SK-N-DZ (cell line): ENCODE measurements at places on chromosomes 1 and 21.

DNA sequence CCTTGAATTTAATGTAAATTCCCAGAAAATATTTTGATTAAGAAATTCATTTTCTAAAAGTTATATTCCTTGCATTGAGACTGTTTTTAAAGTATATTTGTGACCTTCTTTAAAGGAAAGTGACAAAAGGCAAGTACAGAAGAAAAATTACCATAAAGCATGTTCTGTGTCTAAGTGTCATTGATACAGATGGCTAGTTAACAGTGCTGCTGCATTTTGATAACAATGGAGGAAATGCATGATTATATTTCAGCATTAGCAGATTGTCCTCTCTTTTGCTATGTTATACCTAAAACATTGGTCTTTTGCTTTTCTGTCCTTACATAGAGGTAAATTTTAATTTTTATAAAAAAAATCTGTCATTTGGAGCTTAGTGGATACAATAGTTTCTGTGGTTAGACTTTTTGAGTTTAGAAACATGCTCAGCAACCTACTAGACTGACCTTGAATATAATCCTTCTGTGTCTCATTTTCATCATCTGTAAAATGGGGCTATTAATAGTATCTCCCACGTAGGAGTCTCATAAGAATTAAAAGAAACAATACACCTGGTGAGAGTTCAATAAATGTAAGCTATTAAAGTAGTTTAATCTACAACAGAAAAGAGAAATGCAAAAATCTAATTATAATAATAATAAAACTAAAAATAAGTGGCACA is 51.1 kb upstream of the RGS21 start:
- DNase-seq = no peak

DNA sequence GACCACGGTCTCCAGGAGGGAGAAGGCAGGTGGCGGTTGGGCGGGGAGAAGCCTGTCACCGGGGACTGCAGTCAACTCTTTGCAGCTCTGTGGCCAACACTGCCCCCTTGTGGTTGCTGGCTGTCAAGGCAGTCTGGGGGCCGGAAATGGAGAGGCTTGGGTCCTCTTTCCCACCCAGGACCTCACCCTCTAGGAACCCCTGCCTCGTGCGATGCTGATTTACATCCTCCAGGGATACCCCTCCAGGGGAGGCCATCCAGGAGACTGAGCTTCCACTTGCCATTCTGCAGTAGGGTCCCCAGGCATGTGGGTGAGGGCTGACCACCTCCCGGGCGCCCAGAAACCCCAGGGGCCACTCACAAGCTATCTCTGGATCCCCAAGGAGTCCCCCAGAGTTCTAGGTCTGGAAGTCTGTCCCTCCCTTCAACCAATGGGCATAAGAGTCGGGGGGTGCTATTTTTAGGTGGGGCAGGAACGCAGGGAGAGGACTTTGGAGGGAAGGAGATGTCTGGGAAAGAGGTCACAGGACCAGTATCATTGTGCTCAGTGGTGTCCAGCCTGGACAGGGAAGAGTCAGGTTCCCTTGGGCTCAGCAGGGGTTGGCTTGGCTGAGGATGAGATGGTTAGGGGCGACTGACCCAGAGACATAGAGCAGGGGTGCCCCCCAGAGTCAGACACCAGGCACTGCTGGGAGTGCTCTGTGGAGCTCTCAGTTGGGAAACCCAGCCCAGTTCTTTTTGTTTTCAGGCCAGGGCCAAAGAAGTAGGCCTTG is 7.1 kb upstream of the GPR61 start:
- peak; percentile 81 for DNase-seq

GRCh38 chr21:43585514-43585913 is 73.8 kb downstream of the HSF2BP start:
- DNase-seq = no peak

DNA sequence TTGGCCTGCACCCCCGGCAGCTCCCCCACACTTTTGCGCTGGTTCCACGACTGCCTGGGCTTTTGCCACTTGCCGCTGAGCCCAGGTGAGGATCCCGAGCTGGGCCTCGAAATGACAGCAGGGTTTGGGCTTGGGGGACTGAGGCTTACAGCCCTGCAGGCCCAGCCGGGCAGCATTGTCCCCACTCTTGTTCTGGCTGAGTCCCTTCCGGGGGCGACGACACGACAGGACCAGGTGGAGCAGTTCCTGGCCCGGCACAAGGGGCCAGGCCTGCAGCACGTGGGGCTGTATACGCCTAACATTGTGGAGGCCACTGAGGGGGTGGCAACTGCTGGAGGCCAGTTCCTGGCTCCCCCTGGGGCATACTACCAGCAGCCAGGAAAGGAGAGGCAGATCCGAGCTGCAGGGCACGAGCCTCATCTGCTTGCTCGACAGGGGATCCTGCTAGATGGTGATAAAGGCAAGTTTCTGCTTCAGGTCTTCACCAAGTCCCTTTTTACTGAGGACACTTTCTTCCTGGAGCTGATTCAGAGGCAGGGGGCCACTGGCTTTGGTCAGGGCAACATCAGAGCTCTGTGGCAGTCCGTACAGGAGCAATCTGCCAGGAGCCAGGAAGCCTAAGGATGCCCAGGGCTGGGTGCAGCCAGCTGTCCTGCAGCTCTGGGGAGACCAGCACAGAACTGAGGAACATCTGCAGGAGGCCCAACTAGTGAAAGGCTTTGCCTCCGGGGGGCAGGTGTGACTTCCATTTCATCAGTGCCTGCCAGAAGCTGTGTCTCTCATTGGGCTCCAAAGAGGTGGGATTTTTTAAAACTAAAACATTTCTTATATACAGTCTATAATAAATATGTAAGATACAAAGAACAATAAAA is 1.2 kb downstream of the HPDL start:
- DNase-seq = peak; percentile 31

- no peak for DNase-seq
These were observed 19.2 kb upstream of the ALX3 start for GRCh38 chr1:110089561-110090275.

DNA sequence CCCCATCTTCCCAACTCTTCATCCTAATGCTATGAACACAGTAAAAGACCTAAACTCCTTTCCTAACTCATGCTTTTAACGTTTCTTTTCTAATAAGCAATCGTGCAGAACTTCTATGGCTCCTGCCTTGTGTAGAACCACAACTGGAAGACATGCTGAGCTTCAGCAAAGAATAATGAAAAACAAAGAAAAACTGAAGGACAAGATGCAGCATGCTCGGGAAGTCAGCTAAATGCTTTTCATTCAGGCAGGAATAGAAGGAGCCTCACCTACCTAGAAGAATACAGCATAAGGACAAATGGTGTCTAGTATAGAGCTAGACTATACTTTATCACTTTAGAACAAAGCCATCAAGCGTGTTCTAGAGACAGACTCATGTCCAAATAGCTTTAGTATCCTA is 45.9 kb downstream of the LUZP1 start:
- DNase-seq = no peak

- DNase-seq = no peak
These were observed 14.7 kb downstream of the PROX1 start for GRCh38 chr1:214002472-214002871.

DNA sequence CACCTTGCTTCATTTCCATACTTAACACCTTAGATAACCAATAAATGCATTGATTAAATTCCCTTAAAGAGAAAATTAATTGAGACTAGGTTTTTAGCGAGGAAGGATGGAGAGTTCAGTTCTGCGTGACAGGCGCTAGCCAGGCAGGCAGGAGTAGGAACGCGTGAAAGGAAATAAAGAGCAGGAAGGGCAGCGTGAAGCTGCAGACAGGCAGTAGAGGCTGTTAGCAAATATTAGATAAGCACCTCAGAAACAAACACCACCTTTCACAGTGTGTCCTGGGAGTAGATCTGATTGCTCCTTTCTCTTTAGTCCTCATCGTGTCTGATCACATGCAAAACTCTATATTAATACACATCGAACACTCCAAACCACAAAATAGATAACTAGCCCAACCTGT is 282.7 kb upstream of the ADGRL2 start:
- no peak for DNase-seq

DNA sequence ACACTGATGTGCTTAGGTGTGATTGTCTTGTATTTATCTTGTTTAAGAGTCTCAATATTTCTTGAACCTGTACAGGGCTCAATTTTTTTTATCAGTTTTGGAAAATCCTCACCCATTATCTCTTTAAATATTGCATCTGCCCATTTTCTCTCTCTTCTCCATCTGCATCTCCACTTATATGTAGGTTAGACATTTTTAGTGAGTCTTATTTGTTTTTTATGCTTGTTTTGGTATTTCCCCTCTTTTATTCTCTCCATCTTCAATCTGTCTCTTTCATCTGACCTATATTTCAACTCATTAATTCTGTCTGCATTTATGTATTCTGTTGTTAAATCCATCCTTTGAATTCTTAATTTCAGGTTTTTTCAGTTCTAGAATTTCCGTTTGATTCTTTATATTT is 32.9 kb upstream of the SHCBP1L start:
- DNase-seq = no peak

- DNase-seq = peak; percentile 66
These were observed 42.5 kb upstream of the TMEM125 start for GRCh38 chr1:43227143-43227764.

DNA sequence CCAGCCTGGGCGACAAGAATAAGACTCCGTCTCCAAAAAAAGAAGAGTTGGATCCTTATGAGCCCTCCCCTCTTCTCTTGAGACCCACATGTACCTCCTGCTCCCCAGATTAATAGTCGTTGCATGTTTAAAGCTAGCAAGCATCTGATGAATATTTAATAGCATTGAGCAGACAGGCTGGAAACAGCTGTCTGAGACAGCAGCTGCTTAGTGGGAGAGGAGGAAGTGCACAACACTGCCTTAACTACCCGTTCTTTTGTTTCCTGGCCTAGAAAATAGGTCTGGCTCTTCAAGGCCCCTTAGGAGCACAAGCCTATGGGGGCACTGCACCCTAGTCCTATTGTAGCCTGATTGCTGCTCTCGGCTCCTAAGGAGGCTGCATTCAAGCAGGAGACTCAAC is 17.3 kb upstream of the TMEM39B start:
- DNase-seq = no peak

GRCh38 chr1:171267391-171267790 is 19.1 kb downstream of the FMO1 start:
- DNase-seq = no peak

- no peak for DNase-seq
These were observed 33.5 kb upstream of the TNFSF4 start for GRCh38 chr1:173240609-173241008.

DNA sequence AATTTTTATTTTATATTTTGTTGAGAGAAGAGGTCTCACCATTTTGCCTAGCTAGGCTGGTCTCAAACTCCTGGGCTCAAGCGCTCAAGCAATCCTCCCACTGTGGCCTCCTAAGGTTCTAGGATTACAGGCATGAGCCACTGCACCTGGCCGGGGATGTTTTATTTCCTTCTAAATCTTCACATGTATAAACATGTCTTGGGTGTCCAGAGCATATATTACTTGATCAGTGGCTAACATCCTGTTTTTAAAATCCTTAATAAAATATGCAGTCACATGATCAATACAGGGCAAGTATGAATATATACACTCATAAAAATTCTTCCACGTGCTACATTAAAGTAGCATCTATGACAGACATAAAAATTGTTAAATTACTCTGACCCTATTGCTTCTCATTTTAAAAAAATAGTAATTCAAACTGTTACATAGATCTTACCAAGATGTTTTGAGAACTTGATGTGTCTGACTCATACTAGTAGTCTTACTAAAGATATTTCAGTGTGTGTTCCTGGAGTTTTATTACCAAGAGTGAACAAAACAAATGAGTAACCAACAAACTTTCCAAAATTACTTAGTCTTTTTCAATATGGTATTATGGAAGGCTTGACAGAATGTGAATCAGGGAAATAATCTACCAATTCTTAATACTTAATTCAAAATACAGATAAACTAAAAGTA is 222.5 kb downstream of the SLC45A1 start:
- no peak for DNase-seq

GRCh38 chr1:42930178-42931107 is 28.2 kb downstream of the SLC2A1 start:
- no peak for DNase-seq

GRCh38 chr21:34934350-34934749 is 114.8 kb downstream of the RUNX1 start:
- DNase-seq = no peak

DNA sequence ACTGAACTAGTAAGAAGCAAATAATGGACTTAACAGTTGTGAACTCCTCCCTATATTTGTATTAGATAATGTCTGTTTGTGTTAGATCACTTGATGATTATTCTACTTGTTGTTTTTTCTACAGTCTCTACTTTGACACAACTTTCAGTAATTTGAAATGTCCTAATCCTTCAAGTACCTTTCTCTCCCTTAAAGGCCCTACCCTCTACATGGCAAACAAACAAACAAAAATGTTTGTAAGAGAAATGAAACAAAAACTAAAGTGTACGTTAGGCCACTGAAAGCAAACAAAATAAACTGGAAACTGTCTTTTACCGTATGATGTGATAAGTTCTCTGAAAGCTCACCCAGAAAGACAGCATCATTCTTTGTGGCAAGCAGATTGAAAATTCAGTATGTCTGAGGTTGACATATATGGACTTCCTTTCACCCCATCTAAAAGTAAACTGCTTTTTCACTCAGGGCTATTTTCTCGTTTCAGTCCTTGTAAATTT is 255.9 kb upstream of the SNX7 start:
- DNase-seq = no peak

DNA sequence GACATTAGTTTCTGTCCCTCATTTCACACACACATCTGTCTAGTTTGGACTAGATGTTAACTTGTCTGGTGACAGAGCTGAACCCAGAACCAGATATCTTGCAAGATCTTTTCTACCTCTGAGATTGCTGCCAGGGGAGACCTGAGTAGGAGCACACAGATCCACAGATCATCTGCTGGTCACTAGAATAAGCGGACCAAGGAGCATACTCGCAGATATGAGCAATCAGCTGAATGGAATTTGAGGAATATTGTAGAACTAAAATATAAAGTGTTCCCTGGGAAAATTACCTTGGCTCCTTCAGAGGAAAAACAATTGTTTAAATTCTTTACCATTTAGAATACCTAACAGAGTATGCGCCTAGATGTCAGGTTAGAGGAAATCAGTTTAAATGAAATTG is 90.7 kb downstream of the TNFSF18 start:
- DNase-seq = no peak

DNA sequence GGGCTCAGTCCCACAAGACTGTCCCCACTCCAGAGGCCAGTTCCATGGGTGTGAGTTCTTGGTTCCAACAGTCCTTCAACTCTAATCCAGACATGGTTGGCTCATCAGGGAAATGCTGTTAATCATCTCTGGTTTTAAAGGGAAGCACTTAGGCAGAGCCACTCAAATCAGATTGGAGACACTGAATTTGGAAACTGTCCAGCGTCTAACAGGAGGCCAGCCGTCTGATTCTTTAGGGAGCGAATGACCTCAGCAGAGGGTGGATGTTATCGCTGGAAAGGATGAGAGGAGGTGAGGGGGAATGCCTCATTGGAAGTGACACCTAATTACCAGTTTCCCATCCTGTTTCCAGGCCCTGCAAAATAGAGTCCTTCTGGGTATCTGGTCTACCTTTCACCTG is 22.8 kb upstream of the LRRC38 start:
- no peak for DNase-seq

DNA sequence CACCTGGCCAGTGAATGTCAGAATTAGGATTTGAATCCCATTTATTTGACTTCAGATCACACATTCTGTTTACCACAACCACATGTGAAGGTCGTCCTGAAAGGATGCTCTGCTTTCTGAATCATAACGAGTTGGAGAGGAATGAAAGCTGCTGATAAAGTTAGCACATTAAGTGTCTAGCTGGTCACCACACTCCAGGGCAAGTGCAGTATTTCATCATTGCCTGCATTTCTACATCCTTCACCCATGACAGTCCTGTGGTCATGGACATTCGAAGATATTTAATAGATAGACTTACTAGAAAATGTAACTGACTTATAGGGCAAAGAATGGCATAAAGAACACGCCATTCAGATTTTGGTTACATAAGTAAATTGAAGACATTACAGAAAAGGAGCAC is 52.7 kb upstream of the ST6GALNAC3 start:
- no peak for DNase-seq
